CD8-positive, alpha-beta T cell (primary cell): ENCODE measurements at places on chromosomes 1 and 21.

GRCh38 chr21:34897828-34898227 lies 151.3 kb downstream of the RUNX1 start:
- no peak for DNase-seq

DNA sequence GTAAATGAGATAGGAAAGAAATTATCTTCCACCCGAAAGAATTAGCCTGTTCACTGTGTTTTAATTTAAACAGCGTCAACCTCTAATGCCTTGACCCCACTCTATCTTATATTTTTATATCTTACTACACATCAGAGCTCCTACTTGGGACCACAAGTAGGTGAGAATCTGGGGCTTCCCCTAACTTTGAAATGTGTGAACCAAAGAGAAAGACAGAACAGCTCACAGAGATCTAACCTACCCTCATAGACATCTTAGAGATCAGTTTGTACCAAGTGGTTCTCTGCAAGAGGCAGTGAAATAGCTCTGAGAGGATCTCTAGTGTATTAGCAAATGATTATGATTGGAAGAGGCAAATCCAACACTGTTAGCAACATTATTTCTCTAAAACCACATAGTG lies 31.0 kb upstream of the IFI16 start:
- DNase-seq: peak; percentile 78

DNA sequence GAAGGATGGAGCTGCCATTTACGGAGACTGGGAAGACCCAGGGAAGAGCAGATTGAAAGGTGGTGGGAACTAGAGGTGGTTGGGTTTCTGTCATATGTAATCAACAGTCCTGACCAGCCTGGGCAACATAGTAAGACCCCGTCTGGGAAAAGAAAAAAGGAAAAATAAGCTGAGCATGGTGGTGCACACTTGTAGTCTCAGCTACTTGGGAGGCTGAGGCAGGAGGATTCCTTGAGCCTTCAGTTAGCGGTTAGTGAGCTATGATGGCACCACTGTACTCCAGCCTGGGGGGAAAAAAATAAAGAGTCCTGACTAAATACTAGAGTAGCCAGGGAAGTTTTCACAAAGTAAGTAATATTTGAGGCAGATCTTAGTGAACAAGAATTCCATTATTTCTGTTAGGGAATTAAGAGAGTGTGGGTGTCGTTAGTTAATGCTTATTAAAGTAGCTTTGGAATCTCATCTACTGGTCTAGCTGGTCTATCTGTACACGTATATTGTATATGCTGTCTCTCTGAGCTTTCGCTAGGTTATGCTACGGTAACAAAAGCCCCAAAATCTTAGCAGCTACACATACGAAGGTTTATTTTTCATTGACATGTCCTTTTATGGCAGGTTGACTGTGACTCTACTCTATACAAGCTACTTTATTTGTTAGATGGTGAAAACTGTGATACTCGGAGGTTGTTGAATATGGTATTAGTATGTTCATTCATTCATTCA lies 4.4 kb downstream of the NBPF1 start:
- DNase-seq: no peak

DNA sequence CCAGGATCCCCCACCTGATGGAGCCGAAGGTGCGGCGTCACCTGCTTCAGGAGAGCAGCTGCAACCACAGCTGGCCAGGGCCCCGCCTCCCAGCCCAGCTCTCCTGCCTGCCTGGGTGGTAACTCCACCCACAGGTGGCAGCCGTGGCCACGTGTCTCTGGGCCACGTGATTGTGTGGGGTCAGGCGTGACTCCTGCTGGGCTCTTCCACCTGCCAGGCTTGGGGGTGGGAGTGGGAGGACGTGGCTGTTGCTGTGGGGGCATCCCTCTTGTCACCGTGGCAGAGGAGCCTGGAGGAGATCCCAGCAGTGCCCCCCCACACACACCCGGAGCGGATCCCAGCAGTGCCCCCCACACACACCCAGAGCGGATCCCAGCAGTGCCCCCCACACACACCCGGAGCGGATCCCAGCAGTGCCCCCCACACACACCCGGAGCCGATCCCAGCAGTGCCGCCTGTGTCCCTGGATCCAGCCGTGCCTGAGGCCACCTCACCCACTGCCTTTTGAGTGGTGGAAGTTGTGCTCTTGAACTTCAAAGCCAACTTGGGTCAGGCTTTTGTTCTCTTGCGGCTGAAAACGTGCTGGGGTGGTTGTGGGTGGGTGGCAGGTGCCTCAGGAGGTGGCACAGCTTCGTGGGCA lies 32.2 kb downstream of the POFUT2 start:
- DNase-seq: no peak

- DNase-seq: no peak
These were observed 292.9 kb upstream of the DUSP10 start for GRCh38 chr1:222034790-222035189.

DNA sequence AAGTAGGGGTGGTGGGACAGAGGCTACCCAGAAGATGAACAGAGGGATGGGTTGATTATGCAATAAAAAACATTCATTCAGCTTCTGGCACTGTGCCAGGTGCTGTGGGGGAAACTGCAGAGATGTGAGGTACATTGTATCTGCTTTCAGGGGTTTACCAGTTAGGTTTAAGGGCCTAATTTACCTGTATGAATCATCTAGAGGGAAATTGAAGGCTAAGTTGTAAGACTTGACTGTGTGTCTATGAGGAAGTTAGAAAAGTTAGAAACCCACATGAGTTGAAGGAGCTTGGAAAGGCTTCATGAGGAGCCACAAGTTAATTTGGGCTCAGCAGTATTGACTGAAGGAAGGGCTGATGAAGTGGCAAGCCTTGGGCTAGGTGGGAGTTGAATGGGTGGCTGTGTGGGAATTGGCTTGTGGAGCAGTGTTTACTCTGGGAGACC lies 36.7 kb upstream of the APOBEC4 start:
- no peak for DNase-seq

DNA sequence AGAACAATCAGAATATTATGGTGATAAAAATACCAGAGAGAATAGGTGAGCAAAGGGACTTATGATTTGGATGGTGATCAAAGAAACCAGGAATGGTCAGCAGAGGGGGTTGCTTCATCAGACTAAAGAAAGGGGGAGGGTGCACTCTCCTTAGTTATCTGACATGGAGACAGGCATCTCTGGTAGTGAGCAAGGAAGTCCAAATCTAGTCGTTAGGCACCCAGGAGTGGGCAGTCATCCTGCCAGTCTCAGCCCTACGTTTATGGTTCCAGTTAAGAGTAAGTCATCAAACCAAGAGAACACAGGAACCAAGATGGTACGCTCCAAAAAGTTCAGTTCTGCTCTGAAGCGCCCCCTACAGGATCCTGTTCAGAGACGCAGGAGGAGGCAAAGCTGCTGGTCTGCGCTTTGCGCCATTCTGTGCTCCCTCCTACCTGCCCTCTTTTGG lies 28.6 kb downstream of the EBNA1BP2 start:
- no peak for DNase-seq

- DNase-seq: no peak
These were observed 455.3 kb downstream of the KCNT2 start for GRCh38 chr1:196152975-196153374.

DNA sequence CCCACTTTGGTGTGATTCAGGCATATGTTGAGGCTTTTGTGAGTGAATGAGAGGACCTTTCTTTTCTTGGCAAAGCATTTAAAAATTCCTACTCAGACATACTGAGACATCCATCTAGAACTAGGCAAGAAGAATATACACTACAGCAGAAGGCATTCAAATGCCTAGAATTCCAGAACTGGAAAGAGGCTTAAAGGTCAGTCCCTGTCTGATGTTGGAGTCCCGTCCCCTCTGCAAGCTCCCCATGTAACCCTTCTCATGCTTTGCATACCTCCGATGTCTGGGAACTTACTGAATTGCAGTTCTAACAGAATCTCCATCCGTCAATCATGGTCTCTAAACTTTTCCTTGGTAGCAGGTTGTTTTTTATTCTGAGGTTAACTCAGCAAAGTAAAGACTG lies 152.9 kb downstream of the ATP6V1G3 start:
- DNase-seq: no peak

DNA sequence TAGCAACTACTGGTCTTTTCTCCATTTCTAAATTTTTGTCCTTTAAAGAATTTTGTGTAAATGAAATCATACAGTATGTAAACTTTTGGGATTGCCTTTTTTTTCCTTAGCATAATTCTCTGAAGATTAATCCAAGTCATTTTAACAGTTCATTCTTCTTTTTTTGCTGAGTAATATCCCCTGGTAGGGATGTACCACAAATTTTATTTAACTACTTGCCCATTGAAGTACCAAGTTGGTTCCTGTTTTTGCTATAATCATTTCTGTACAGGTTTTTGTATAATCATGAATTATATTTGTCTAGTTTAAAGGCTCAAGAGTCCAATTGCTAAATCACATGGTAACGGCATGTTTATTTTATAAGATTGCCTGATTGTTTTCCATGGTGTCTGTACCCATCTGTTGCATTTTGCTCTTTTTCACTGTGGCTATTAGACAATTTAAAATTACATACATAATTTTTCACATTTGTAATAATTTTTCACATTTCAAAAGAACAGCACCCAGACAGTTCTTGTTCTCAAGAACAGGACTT lies 891.1 kb downstream of the USP25 start:
- no peak for DNase-seq

GRCh38 chr1:218796773-218797172 lies 376.9 kb upstream of the LYPLAL1 start:
- no peak for DNase-seq

- DNase-seq: no peak
These were observed 16.9 kb downstream of the H6PD start for GRCh38 chr1:9251501-9251900.

GRCh38 chr1:98793136-98793535 lies 131.6 kb downstream of the SNX7 start:
- no peak for DNase-seq

DNA sequence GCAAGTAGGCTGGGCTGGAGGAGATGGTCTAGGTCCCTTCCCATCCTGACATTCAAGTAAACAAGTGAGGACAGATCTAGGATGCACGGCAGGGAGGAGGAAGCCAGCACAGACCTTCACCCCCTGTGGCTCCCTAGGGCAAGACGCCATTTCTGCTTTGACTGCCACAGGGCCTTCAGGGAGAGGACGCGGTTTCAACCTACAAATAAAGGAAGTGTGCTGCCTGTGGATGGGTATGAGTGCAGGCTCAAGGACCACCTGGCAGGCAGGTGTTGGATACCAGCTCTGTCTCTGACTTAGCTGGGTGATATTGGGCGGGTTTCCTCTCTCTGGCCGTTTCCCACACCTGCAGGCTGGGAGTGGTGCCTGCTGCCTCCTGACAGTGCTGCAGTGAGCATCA lies 16.2 kb downstream of the SLC2A1 start:
- no peak for DNase-seq

DNA sequence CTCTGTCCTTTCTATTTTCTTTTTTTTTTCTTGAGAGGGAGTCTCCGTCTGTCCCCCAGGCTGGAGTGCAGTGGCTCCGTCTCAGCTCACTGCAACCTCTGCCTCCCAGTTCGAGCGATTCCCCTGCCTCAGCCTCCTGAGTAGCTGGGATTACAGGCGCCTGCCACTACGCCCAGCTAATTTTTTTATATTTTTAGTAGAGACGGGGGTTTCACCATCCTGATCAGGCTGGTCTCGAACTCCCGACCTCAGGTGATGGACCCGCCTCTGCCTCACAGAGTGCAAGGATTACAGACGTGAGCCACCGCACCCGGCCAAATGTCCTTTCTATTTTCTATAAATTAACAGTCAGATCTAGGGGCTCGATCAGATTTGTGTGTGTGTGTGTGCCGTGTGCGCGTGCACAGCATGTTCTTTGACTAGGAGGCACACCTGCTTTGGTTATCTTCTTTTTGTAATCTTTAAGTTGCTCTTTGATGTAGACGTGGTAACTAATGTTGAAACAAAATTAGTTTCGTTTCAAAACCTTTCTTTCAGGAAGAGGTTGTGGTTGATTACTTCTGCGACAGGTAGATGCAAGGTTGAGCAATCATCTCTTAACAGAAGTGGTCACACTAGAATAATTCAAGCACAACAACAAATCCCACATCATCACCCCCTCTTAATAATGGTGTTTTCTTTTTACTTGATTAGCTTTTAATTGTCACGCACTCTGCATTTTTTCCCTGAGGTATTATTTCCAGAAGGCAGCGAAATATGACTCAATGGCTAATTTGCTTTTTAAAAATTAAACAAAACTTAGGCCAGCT lies 779 bp upstream of the DEGS1 start:
- DNase-seq: peak; percentile 85

- DNase-seq: no peak
These were observed 6.3 kb upstream of the ERVH48-1 start for GRCh38 chr21:42931560-42932235.

GRCh38 chr21:36613059-36613458 lies 85.9 kb upstream of the SIM2 start:
- no peak for DNase-seq

DNA sequence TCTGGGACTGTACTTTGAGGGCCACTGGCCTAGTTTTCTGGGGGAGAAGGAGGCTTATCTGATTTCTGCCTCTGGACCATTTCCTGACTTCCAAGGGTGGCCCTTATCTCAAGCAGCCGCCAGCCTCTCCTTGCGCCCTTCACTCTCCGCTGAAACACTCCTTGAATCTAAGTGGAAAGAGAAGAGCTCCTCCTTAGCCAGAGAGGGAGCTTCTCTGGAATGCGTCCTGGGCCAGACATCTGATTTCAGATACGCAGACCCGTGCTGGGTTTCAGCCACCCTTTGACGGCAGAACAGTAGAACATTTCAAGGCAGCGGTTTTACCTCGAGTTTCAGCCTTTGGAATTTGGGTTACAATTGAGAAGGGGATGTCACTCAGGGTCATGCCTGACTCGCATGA lies 308.0 kb downstream of the CAMTA1 start:
- no peak for DNase-seq

GRCh38 chr1:174967845-174968705 lies 31.7 kb upstream of the CACYBP start:
- peak; percentile 68 for DNase-seq

GRCh38 chr1:196774603-196775002 lies at the start of gene CFHR3:
TSS of gene CFHR3 (plus strand) at chr1:196774840. CDS start at chr1:196774887, 47 bp downstream.
- no peak for DNase-seq

- no peak for DNase-seq
These were observed 14.0 kb upstream of the BMP8B start for GRCh38 chr1:39802496-39803260.

DNA sequence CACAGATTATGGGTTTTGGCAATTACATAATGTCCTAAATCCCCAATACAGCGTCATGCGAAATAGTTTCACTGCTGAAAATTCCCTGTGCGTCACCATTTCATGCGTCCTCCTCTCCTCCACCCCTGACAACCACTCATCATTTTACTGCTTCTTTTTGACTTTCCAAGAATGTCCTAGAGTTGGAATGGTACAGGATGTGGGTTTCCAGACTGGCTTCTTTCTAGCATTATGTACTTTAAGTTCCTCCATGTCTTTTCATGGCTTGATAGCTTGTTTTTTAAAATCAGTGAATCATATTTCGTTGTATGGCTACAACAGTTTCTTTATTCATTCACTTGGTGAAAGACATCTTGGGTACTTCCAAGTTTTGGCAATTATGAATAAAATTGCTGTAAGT lies 7.4 kb downstream of the NBPF3 start:
- DNase-seq: no peak

- no peak for DNase-seq
These were observed 15.5 kb downstream of the TEX38 start for GRCh38 chr1:46687093-46687659.

DNA sequence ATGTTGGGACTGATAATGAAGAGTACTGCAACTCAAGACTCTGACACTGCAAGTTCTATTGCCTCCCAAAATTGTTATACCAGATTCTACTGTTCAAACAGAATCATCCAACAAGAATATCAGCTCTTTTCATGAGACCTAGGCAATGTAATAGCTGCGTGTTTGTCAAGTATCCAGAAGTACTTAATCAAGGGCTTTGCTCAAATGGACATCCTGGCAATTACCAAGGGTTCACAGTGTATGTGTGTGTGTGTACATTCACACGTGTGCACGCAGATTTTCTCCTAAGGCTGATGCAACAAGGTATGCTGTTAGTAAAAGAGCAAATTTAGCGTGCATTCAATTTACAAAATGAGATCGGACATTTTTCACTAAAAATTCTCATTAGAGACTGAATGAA lies 174.6 kb downstream of the GABPA start:
- no peak for DNase-seq
